AG20443 (cell line): ENCODE measurements at places on chromosomes 7 and 10.
A peak's percentile ranks its signal among the peaks of the same experiment; 100 is the strongest.

GRCh38 chr7:92010215-92010614, 69.6 kb downstream of the AKAP9 start:
- DNase-seq, result no peak

GRCh38 chr7:116810267-116811116, 51.9 kb upstream of the CAPZA2 start:
- peak; percentile 53 for DNase-seq

GRCh38 chr7:41696323-41696916, 6.5 kb downstream of the INHBA start:
- peak; percentile 66 for DNase-seq

DNA sequence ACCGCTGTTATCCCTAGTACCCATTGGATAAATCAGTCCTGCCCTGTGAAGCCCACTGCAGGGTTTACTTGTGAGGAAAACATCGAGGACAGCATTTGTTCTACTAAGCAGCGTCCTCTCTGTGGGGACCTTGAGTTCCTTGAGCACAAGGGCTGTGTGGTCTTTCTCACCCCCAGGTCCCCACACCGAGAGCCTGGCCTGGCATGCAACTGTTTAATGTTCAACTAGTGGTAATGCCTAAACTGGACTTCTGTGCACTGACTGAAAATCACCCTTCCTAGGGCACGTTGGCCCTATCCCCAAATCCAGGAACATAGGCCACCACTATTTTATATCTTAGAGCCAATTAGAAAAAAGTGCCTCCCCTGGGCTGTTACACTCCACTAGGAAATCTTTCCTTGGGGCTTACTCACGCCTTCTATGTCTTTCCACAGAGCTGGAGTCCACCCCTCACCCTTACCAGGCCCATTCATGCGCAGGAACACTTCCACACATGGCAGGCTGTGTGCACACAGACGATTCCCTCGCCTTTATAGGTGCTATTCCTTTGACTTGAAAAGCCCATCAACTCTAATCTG, 1.7 kb upstream of the TMEM213 start:
- no peak for DNase-seq

DNA sequence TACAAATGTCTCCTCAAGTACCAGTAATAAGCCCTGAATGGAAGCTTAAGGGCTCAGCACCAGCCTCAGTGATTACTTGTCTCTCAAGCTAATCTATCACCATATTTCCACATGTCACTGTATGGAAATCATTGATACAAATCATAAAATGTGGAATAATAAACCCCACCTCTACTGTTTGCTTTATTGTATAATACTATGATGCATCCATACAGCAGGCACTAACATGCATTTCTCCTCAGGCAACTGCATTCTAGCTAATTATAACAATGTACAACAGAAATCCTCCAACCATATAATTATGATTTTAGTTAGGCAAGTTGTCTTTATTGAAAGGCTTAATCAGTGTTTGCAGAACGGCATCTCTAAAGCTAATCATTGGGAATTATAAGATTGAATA, 26.2 kb downstream of the CRPPA start:
- no peak for DNase-seq

DNA sequence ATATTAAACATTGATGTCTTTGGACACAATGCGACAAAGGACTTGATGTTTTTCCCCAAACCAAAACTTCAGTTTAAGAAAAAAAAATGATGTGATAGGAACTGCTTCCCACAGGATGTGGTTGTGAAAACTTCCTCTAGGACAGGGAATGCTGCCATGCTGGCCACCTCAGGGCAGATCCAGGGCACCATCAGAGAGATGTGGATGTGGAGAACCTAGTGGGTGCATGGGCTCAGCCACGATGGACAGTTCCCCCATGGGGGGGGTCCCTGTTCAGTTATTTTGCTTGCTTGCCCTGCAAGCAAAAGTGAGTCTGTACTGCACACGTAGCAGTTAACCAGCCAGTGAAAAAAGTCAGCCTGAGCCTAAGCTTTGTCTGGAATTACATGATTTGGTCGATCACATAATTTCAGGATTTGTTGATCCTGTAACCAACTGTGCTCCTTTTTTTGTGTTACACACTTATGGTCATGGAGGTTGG, 36.3 kb downstream of the LAMB4 start:
- peak; percentile 34 for DNase-seq

- DNase-seq, result no peak
These were observed 381.7 kb downstream of the THSD7A start for GRCh38 chr7:11450281-11450680.

GRCh38 chr10:21810582-21811244, 192.8 kb downstream of the DNAJC1 start:
- DNase-seq, result no peak

DNA sequence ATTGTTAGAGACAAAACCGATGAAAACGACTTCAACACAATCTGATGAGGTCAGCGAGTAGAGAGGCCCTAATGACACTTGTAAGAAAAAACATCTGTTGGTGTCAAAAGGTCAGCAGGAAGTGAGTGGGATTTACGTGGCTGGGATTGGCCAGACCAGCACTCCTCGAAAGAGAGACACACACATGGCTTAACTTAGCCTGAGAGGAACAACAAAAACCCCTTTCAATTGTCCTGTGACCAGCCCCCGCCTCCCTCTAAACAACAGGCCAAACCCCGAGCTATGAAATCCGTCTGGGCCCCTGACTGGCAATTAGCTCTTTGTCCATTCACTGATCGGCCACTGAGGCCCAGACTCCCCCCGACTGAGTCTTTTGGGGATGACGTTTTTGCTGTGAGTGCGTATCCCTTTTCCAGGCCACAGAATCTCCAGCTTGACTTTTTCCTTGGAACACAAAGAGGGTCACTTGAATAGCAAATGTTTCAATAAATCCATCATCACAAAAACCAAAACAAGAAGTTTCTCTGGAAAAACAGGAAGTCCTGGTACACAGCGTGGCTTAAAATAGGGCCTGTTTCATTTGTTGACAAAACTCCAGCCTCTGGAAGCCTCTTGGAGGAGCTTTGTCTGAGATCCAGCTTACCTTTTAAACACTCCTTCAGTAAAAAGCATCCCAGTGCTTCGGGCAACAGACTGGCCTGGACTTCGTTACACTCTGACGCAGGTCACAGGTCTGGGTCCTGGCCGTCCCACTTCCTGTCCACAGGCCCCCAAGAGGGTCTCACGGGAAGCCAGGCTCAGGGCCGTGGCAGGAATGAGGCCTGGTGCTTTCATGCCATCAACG, 103.0 kb downstream of the CTBP2 start:
- DNase-seq, result peak; percentile 86

GRCh38 chr10:75195035-75195763, 15.4 kb upstream of the VDAC2 start:
- peak; percentile 47 for DNase-seq

DNA sequence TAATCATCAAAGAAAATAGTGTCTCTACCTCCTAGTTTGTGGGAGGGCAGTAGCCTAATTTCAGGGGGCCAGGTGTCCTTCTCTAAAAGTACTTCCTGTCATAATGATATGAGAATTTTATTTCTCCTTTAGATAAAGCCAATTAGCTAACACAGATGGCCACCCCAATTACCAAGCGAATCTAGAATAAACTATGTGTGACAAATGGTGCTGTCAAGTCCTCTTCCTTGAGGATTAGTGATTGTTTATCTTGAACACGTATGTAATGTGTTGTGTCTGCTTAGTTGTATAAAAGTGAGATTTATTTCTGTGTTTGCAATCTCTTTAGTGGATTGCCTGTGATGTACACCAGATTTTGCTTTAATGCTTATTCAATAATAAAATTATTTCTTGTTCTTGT, 1120.0 kb downstream of the SORCS1 start:
- DNase-seq, result no peak

- DNase-seq, result no peak
These were observed 76.0 kb downstream of the HIP1 start for GRCh38 chr7:75662579-75663301.

- DNase-seq, result peak; percentile 18
These were observed 39.7 kb upstream of the TEX47 start for GRCh38 chr7:88835147-88835728.

GRCh38 chr7:139703487-139704307, 74.1 kb downstream of the HIPK2 start:
- no peak for DNase-seq

DNA sequence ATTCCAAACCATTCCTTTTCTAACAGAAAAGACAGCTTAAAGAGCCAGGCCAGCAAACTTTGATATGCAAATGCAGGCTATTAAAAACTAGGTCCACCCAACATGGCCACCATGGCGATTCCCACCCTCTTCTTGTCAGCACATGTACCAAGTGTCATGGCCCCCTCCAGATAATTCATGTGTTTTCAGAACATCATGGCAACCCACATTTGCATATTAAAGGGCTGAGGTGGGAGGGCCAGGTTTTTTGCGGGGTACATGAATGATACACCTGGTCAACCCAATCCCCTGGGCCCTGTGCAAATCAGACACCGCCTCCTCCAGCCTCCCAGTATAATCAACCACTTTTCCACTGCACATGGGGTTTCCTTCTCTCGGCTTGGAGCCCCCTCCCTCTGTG, 965 bp upstream of the ERVW-1 start:
- no peak for DNase-seq

- no peak for DNase-seq
These were observed 35.5 kb downstream of the CFAP46 start for GRCh38 chr10:132906836-132907235.

DNA sequence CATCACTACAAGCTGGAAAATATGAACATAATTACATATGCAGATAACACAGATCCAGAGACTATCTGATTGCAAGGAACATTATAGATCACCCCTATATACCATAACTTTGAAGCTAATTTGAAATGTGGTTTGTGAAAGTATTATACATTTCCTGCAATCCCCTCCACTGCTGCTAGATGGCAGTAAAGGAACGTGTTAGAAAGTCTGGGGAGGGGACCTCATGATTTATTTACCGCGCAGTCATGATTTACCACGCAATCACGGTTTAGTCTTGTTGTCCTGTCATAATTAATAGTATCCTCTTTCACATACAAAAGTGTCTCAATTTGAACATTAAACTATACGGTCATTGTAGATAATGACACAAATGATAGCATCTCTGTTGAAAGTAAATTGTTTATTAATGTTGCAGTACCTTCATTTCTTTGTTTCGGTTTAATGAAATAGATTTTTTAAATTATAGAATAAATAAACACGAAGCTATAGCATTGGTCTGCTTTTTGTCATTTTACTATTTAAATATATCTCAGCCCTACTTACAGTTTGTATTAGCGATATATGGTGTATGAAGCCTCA, 145.3 kb upstream of the PRSS1 start:
- DNase-seq, result peak; percentile 62

DNA sequence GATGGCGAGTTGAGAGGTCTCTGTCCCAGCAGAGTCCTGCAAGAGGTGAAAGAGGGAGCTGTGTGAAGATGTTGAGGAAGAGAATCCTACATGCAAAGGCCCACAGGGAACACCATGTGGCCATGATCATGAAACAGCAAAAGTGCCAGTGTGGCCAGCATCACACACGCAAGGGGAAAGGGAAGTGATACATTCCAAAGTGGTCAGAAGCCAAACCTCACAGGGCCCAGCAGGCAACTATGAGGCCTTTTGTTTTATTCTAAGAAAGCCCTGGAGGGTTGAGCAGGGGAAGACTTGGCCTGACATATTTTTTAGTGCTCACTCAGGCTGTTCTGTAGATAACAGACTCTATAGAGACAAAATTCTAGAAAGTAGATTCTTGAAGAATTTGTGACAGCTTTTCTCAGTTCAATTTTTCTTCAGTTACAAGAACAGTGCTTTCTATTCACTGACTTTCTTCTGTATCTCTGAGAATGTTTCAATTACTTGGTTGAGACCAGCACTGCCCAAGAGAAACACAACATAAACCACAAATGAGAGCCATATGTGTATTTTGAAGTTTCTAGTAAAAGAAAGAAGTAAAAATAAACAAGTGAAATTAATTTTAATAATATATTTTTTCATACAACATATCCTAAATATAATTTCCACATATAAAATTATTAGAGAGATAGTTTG, 82.3 kb downstream of the HTR7 start:
- DNase-seq, result peak; percentile 55

- no peak for DNase-seq
These were observed 10.3 kb upstream of the GARS1 start for GRCh38 chr7:30584415-30584814.

- DNase-seq, result no peak
These were observed 1211.6 kb upstream of the LRRN3 start for GRCh38 chr7:109879287-109879828.

- peak; percentile 20 for DNase-seq
These were observed 5.7 kb upstream of the LMOD2 start for GRCh38 chr7:123649964-123650363.

DNA sequence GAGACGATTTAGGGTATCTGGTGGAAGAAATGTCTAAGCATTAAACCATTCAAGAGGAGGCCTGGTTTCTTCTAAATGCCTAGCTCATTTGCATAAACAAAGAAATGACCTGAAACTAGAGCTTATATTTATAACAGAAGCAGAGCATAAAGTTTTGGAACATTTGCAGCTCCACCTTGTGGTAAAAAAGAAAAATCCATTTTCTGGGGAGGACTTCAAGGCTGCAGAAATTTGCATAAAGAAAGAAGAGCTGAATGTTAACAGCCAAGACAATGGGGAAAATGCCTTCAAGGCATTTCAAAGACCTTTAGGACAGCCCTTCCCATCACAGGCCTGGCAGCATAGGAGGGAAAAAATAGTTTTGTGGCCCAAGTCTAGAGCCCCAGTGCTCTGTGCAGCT, 362.0 kb downstream of the ZNF248 start:
- DNase-seq, result no peak

- no peak for DNase-seq
These were observed 2.0 kb downstream of the PAOX start for GRCh38 chr10:133381036-133381435.

DNA sequence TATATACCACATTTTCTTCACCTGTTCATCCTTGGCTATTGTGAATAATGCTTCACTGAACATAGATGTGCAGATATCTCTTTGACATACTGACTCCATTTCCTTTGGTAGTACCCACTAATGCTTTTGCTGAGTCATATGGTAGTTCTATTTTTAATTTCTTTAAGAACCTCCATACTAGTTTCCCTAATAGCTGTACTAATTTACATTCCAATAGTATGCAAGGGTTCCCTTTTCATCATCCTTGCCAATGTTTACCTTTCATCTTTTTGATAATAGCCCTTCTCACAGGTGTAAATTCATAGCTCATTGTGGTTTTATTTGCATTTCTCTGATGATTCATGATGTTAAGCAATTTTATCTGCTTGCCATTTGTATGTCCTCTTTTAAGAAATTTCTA, 159.9 kb downstream of the CALCR start:
- DNase-seq, result no peak
